ENCODE measurements at places on chromosomes 11 and 22.

DNA sequence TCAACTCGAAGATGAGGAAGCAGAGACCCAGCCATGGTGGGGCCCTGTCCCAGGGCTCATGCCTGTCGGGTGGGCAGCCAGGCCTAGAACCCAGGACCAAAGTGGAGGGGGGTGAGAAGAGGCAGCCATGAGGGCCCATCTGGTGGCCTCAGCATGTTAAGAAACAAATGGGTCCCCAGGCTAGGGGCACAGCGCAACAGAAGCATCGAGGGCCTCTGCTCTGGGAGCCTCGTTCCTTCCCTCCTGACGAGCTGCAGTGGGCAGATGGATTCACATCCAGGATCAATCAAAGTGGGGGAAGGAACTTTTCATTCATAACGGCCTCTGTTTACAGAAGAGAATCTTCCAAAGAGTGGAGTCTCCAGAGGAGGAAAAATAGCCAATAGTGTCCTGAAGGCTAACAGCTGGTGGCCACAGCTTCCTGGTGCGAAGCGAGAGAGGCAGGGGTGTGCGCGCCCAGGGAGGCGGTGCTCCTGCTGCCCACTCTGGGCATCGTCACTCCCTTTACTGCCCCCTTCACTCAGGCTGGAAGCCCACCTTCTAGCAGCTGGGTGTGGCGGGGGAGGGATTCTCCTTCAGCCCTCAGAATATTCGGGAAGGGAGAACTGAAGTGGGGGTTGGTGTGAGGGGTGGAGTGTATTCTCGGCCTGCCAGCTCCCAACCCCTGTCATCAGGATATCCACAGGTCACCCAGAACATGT is 4.3 kb downstream of the CBX7 start:
- DNase-seq, result no peak

- DNase-seq, result no peak
Measured at GRCh38 chr11:850775-851763, 8.4 kb downstream of the TSPAN4 start.

DNA sequence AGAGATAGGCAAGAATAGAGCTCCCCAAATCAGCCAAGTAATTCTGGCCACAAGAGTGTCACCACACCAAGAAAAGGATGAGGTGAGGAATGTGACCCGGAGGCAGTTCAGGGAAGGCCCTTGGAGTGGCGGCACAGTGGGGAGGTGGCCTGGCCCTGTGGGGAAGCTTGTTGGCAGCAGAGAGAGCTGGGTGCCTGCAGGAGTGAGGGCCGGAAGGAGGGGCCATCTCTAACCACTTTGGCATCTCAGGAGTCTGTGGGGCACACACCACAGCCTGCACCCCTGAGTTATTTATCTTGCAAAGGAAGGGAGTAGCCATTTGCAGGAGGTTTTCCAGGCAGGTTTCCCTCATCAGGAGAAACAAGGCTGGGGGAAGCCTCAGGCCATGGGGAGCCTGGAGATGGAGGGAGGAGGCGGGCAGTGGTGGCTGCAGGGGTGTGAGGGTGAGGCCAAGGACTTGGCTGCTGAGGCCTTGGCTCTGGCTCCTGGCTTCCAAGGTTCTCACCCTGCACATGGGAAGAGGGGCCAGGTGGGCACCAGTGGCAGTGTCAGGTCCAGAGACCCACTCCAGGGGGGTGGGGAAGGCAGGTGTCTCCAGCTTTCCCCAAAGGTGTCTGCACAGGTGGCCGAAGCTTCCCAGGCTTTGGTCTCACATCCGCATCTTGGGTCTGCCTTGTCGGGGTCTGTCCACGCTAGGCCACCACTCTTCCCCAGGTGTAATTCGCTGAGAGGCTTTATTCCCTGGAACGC is 370.2 kb downstream of the CTTN start:
- DNase-seq, result no peak

DNA sequence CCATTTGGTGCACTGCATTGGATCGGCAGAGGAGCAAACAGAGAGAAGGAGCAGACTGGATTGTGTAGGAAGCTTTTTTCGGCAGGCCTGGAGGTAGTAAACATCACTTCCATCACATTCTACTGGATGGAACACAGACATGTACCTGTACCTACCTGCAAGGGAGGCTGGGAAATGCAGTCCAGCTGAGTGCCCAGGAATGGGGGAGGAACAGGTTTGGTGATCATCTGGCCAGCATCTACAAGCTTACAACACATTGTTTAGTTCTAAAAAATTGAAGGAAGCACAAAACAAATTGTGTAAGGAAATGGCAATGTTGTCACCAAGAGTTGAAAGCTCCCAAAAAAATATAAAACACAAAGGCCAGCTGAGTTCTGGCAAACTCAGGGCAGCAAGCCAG is 19.1 kb downstream of the SMIM38 start:
- DNase-seq, result no peak

DNA sequence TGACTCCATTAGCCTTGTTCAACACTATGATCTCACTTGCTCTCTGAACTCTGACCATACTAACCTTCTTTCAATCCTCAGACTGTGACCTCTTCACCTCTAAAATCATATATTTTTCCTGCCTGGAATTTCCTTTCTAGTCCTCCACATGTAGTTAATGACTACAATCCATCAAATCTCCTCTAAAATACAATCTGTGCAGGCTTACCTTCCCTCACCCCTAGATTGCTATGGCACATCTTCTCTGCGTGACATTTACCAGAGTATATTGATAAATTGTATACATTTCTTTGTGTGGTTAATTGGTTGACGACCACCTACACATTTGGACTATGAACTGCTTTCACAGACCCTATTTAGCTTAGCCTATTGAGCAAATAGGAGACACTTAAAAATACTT is 1330.2 kb upstream of the TENM4 start:
- DNase-seq, result no peak

- DNase-seq, result no peak
Measured at GRCh38 chr11:24142062-24142461, 354.8 kb upstream of the LUZP2 start.

GRCh38 chr11:75507571-75507970 is 18.2 kb downstream of the GDPD5 start:
- DNase-seq, result no peak

DNA sequence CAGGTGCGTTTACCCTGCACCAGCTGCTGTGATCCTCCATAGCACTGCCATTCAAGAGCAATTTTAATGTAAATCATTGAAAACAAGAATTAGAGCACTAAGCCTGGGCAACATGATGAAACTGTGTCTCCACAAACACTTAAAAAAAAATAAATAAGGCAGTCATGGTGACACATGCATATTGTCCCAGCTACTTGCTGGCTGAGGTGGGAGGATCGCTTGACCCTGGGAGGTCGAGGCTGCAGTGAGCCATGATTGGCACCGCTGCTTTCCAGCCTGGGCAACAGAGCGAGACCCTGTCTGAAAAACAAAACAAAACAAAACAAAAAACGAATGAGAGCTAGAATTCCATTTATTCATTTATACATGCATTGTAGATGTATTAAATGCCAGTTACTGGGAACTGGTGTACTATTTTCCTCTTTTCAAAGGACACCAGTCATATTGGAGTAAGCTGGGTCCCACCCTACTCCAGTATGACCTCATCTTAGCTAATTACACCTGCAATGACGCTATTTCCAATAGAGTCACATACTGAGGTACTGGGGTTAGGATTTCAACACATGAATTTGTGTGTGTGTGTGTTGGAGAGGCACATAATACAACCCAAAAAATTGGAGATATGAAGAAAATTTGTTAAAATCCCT is 101.9 kb downstream of the MICAL2 start:
- DNase-seq, result no peak

GRCh38 chr22:33065230-33065629 is 7.0 kb upstream of the SYN3 start:
- no peak for DNase-seq

- DNase-seq, result no peak
Measured at GRCh38 chr11:86171627-86172026, 72.9 kb upstream of the EED start.

DNA sequence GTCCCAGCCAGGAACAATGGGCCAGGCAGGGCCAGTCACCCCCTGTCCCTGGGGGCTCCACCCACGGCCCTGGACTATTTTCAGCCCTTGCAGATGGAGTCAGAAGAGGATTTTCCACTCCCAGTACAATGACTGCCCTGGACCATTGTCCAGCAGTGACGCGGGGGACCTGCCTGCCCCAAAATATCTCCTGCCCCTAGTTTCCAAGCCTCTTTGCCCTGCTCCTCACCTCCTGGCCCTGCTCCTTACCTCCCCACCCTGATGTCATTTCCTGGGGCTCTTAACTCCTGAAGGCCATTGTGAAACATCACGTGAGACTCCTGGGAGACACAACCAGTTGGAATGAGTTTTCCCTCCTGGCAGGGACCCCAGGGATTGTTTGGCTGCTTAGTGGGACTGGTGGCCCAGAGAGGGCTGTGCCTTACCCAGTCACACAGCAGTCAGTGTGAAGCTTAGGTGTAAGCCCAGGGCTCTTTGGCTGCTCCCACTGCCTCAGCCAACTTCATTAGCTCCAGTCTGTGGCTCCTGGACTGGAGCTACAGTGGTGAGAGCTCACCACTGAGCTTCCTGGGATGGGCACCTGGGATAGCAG is 22.2 kb downstream of the P2RY2 start:
- no peak for DNase-seq

GRCh38 chr11:94757037-94757735 is 11.0 kb upstream of the AMOTL1 start:
- DNase-seq, result no peak

GRCh38 chr11:1796413-1797011 is 32.8 kb upstream of the CTSD start:
- DNase-seq, result no peak

DNA sequence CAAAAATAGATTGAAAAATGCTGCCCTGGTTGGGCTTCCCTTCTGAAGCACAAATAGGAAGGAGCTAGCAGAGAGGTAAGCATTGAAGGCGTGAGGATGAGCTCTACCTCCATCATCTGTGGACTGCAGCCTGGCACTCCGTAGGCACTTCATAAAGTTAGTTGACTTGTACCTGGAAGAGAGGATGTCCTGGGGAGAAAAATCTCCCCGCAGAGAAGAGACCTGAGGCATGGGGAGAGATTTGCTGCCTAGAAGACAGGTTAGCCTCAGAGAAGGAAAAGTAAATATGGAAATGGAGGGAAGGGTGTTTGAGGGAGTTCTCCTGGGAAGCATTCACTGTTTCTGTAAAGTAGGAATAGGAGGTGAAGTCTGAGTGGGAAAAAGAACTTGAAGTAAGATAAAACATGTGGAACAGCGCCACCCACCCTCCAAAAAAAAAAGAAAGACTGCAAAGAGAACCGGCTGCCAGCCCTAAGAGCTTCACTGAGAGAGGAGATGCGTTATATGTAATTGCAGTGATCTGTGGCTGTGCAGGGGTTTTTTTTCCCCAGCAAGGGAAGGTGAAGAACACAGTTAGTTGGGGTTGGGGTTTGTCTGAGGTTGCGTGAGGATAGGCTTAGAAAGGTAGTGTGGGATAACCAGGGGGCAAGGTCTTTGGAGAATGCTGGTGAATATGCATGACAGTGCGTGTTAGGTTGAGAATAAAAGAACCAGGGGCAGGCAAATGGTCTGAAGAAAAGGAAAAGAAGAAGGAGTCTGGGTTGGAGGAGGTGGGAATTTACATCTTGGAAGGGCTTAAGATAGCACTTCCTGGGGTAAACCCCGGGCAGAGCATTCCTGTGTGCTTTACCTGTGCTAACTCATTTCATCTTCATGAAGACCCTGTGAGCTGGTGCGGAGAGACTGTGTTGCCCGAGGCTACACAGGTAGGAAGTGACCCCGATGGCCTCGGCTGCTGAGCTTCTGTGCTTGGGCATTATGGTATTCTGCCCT is 16.0 kb downstream of the TNRC6B start:
- DNase-seq, result no peak

- DNase-seq, result no peak
Measured at GRCh38 chr22:39915295-39915726, 14.4 kb downstream of the GRAP2 start.

GRCh38 chr22:44103735-44104480 is 76.8 kb upstream of the PARVG start:
- DNase-seq, result no peak

DNA sequence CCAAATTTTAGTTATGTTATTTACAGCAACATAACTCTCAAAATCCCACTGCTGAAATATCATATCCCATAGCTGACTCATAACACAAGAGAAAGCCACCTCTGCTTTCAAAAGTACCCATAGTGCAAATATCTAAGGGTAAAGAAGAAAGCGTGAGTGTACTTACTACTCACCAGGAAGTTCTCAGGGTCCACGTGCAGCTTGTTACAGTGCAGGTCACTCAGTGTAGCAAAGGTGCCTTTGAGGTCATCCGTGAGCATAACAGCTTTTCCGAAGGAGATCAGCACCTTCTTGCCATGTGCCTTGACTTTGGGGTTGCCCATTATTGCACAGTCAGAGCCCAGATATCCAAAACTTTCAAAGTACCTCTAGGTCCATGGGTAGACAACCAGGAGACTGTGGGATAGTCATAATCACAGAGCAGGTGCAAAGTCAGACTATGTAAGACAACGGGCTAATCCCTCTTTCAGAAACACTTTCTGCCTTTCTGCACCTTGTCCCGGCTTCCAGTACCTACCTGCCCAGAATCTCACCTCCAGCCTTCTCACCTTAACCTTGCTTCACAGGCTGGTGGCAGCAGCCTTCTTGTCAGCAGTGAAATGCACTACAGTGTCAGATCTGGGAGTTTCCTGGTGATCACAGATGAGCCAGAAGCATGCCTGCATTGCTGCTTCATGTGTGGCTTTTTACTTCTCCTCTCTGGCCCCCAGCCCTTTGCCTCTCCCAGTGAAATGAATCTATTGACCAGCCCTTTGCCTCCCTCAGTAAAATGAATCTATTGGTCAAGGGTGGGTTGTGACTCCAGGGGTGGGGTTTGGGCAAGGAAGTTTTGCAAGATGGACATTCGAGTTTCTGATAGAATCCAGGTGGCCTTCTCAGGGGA is 6.5 kb downstream of the HBG1 start:
- no peak for DNase-seq

DNA sequence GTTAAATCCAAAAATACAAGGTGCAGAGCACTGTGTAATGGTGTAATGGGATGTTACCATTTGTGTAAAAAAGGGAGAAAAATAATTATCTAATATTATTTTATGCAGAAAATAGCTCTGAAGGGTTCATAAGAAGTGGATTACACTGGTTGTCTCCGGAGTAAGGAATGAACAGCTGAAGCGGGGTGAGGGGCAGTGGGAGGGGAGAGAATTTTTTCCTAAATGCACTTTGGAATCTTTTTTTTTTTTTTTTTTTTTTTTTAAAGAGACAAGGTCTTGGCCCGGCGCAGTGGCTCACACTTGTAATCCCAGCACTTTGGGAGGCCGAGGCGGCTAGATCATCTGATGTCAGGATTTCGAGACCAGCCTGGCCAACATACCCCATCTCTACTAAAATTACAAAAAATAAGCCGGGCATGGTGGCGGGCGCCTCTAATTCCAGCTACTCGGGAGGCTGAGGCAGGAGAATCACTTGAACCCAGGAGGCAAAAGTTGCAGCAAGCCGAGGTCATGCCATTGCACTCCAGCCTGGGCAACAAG is 6.8 kb upstream of the POLR3H start:
- no peak for DNase-seq

- DNase-seq, result no peak
Measured at GRCh38 chr11:17640493-17641164, 78.7 kb upstream of the MYOD1 start.

- no peak for DNase-seq
Measured at GRCh38 chr11:79503028-79503427, 62.2 kb upstream of the TENM4 start.
